NCI-H2081 (cell line): ENCODE measurements at places on chromosomes 13 and 19.

DNA sequence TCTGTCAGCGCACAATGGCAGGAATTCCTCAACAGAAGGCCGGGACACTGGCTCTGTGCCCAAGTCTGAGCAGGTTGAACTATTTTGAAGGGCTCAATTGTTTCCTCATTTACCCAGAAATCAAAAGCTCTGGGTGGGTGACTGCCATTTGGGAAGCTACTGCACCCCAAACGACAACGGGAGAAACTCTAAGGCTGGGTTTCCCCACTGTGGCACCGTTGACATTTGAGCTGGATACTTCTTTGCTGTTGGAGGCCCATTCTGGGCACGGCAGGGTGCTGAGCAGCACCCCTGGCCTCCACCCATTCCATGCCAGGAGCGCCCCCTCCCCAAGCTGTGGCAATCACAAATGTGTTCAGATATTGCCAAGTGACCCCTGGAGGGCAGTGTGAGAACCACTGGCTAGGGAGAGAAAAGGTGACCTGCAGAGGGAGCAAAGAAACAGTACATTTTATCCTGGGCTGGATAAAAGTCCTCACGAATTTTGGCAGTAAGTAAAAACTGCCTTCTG lies 62.5 kb downstream of the RFX2 start:
- DNase-seq, result peak; percentile 59

DNA sequence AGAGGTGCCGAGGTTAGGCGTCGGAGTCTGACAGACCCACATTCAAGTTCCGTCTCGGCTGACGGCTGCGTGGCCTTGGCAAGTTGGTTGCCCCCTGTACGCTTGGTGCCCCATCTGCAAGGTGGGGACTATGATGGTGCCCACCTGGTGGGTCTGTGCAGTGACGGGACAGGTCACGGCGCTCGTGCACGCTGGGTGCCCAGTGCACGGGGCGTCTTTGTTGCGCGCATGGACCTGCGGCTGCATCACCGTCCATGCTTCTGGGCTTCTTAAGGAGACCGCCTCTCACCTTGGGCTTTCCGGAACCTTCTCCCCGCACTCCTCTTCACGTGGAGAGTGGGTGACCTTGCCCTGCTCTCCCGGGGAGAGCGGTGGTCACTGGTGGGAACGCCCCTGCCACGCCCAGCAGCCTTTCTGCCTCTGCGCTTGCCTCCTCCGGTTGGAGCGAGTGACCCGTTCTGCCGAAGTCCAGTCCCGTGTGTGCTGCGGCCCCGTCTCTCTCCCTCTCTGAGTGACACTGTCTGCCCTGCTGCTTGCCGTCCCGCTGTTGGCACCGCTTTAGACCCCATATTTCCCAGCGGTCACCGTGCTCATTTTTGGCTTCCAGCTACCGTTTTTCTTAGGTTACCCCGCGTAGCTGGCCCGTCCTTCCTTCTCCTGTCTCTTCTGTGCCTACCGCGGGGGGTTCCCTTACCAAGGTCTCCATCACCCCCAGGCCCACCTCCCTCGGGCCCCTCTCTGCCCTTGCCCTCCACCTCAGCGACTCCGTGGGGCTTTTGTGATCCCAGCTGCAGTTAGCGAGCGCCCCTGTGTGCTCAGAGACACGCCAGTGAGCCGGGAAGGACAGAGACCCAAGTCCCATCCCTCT lies 6.4 kb downstream of the ATP11A start:
- no peak for DNase-seq

GRCh38 chr19:40407714-40408597 lies 5.2 kb downstream of the PRX start:
- DNase-seq, result no peak

- DNase-seq, result no peak
Observed at GRCh38 chr19:29636553-29637360, 28.5 kb upstream of the PLEKHF1 start.

- DNase-seq, result no peak
Observed at GRCh38 chr13:49225223-49226042, 5.3 kb downstream of the MLNR start.

GRCh38 chr19:34994643-34995541 lies 5.2 kb upstream of the GRAMD1A start:
- no peak for DNase-seq

GRCh38 chr19:29275266-29275665 lies 62.3 kb upstream of the UQCRFS1 start:
- DNase-seq, result no peak

GRCh38 chr13:48475230-48475629 lies 57.6 kb downstream of the RCBTB2 start:
- DNase-seq, result no peak

DNA sequence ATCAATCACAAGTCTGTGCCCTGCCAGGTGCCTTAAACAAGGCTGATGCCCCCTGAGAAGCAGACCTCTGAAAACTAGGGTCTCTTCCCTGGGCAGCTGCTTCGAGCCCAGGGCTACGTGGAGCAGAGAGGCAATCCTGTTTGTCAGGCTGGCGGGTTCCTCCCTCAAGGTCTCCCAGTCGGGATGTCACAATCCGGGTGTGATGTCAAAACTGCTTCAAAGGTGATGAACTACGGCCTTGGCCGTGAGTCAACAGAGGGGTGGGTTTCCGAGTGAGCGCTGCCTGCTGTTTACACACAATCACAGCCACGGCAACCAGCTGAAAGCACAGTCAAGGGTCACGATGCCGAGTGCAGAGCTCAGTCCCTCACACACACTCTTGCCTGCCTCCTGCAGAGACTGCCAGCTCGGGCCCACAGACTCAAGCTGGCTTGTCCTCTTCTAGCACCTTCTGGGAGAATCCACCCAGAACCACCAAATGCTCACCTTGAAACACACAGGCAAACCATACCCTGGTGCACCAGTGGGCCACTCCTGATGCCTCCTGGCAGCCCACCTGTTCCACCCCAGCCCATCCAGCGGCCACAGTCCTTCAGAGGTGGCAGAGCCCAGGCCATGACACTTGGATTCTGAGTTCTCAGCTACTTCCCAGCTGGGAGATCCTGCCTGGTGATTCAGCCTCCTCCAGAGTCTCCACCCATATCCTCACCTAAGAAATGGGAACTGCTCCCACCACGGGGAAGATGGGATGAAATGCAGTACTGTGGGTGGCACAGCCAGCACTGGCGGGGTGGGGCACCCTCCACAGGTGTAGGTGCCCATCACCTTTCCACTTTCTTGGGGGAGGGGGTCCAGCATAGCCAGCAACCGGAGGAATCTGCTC lies 6.8 kb downstream of the ELL start:
- no peak for DNase-seq

DNA sequence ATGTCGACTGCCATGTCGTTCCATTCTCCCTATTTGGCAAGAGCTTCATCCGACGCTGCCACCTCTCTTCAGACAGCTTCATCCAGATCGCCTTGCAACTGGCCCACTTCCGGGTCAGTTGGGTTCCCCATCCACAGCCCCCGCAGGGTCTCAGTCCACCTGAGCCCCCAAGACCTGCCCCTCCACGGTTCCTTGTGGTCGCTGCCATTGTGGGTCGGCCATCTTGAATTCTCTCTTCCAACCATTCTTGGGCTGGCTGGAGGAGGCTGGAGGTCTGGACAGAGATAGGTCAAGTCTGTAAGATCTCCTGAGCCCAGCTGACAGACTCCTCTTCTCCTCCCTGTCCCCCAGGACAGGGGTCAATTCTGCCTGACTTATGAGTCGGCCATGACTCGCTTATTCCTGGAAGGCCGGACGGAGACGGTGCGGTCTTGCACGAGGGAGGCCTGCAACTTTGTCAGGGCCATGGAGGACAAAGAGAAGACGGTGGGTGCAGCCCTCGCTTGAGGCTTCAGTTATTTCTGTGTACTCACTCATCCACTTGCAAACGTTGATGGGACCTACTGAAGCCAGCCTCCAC lies 19.5 kb downstream of the CPT1C start:
- DNase-seq, result no peak

- no peak for DNase-seq
Observed at GRCh38 chr13:100751826-100752225, 77.2 kb upstream of the TMTC4 start.

DNA sequence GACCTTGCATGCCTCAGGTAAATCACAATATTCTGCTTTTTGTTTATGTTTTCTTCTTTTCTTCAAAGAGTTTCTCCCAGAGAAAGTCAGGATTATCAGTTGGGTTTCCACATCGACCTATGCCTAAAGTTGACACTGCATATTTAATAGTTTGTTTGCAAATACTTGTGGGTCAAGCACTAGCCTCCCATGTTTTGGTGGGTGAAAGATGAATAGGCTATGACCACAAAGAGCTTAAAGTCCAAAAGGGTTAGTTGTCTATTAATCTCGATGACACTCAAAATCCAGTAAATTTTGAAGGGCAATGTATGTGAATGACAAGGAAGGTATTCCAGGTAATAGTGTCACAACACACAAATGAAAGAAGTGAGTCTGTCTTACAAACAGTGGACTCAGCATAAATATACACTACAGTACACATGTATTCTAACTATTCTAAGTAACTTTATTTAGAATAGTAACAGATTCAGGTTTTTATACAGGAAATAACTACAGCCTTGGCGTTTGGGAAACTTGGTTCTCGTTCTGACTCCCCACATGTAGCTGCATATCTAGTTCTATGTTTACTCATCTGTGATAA lies 667.1 kb downstream of the PCDH17 start:
- no peak for DNase-seq
